NCI-H2107 (cell line): ENCODE measurements at places on chromosomes 6 and 20.

GRCh38 chr6:157390273-157391060 is 9.5 kb downstream of the ZDHHC14 start:
- DNase-seq: no peak

GRCh38 chr6:53611342-53611741 is 54.2 kb downstream of the KLHL31 start:
- DNase-seq: no peak

DNA sequence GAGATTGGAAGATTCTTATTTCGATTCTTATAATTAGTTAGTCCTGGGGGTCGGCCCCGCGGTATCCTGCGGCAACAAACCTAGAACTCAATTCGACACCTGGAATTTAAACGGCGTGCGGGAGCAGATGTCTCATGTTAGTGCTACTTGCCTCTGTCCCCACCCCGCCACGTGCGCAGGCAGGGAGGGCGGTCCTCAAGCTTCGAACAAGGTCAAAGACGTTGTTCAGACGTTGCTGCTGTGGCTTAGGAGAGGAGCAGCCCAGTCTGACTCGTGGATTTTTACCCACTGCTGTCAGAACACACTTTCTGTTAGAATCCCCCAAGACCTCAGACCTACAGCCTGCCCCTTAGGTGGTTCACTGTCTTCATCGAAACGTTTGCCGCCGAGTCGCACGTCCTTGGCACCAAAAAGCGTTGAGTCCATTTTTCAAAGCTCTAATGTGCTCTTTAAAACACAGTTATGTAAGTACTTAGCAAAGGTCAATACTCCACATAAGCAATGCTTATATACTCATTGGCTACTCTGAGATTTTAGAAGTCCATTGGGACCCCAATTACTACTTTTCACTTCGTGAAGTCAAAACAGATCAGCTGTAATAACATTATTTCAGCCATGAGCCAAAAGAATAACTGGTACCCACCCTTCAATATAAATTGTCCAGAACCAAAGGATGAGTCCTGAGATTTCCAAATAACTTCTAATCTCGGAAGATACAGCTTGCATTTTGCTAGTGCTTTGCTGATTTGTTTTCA is 2.7 kb upstream of the C6orf62 start:
- no peak for DNase-seq

- no peak for DNase-seq
Observed at GRCh38 chr6:20939161-20939775, 405.0 kb downstream of the CDKAL1 start.

- no peak for DNase-seq
Observed at GRCh38 chr6:16140607-16141006, 11.7 kb downstream of the MYLIP start.

- no peak for DNase-seq
Observed at GRCh38 chr6:141492521-141493284, 640.0 kb upstream of the GJE1 start.

DNA sequence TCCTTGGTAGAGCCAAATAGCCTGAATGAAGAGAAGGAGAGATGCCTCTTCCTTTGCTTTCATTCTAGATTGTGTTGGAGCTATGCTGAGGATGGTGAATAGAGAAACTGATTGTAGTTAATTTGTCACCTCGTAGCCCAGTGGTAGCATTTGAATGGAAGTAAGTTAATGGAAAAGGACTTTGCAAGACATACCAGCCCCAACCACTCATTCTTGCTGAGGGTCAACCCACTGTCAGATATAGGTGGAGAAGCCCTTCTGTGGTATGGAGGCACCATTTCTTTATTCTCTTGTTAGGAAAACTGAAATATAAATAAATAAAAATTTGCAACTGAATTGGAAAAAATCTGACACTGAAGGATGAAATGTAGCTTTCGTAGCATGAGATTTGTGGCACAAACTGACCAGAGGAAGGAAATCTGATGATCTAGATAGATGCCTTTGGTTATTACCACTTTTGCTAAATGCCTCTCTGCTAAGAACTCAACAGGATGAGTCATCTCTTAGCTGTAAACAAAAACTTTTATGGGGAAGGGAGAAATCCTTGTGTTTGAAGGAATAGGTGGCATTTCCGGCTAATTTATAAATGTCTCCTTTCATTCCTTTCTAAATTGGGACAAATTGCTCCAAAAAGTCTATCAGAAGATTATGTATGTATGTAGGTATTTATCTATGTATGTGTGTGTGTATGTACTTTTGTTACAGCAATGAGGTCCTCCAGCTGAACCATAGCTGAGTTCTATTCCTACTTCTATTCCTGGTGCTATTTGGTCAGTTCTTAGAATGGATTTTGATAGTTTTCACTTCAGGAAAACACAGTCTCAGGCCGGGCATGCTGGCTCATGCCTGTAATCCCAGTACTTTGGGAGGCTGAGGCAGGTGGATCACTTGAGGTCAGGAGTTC is 76.5 kb upstream of the SUPT3H start:
- no peak for DNase-seq

GRCh38 chr6:163955756-163956155 is 541.2 kb downstream of the QKI start:
- no peak for DNase-seq

DNA sequence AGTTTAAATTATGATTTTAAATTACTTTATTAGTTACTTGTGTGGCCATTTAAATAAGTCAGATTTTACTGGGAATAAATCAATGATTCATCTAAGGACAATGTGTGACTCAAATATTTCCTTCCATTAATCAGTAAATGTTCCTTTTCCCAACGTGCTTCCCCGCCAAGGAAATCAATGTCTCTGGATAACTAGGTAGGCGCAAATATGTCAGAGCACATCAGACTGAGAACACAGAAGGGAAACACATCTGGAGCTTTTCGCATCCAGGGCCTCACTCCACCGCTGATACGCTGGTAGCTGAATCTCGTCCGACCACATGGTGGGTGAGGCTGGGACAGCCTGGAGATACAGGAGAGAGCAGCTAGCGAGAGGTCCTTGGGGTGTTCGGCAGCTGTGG is 56.4 kb upstream of the RPS6KA2 start:
- DNase-seq: no peak

DNA sequence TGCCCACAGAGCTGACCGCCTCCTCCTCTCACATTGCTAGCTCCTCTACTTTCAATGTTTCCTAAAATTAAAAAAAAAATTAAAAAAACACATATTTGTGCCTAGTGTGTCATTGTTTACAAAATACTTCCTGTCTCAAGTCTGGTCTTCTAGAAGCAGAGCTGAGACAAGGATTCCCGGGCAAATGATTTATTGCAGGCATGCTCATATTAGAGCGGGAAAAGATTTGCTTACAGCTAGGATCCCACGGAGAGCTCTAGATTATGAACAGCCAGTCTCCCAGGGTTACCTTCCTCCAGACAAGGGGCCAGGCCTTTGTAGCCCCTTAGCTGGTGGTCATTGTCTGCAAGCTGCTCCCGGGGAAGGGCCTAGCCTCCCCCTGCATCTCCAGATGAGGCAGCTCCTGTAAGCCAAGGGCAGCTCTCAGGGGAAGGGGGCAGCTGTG is 9.4 kb downstream of the PACSIN1 start:
- DNase-seq: no peak

GRCh38 chr20:21393816-21394519 is 3.4 kb downstream of the NKX2-4 start:
- DNase-seq: no peak

GRCh38 chr20:38063911-38064530 is 30.5 kb downstream of the RPRD1B start:
- no peak for DNase-seq

DNA sequence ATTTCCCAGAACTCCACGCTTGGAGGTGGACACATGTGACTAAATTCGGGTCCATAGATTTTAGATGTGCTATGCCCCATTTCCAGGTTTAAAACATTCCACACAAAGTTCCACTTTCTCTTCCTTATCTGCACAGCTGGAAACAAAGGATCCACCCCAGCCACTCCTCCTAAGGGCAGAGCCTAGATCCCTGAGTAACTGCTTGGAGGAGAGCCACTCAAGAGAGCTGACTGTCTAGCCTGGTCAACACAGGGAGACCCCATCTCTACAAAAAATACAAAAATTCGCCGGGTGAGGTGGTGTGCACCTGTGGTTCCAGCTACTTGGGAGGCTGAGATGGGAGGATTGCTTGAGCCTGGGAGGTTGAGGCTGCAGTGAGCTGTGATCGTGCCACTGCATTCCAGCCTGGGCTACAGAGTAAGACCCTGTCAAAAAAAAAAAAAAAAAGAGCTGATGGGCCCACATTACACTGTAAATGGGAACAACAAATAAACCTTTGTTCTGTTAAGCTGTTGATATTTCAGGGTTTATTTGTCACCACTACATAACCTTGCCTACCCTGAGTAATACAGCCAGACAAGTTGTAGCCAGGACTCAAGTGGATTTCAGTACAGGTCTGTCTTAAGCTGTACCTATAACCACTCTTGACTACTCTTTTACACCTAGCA is 25.8 kb upstream of the SNRPC start:
- DNase-seq: no peak

- no peak for DNase-seq
Observed at GRCh38 chr6:2524090-2524489, 226.6 kb downstream of the MYLK4 start.

GRCh38 chr6:167212713-167213005 is 54.9 kb upstream of the GPR31 start:
- no peak for DNase-seq

DNA sequence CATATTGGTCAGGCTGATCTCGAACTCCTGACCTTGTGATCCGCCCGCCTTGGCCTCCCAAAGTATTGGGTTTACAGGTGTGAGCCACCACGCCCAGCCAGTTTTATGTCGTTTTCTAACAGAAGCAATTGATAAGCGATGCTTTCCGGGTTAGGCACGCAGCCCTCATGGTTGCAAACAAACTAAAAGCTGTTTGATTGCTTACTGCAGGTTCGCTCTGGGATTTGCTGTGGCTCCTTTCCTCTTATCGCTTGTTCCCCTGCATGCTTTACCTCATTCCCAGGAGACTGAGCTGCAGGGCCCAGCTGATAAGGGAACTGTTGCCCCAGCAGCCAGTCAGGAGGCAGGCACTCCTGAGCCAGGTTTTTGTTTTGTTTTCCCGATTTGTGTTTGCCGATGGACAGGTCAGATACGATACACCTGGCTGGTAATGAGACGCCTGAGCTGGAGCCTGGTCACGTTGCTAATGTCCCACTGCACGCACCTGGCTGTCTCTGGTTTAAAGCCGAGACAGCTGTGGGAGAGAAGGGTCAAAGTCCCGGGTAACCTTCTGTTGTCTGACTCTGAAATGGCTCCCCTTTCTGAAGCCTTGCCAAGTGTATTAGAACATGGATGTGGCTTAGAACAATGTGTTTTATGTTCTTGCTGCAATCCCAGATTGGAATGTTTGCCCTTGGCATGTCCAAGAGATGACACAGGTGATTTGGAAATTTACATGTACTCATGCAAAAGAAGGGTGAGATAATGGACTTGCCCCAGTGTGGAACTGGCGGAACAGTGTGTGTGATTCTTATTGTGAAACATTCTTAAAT is 19.9 kb downstream of the DSP start:
- peak; percentile 44 for DNase-seq

DNA sequence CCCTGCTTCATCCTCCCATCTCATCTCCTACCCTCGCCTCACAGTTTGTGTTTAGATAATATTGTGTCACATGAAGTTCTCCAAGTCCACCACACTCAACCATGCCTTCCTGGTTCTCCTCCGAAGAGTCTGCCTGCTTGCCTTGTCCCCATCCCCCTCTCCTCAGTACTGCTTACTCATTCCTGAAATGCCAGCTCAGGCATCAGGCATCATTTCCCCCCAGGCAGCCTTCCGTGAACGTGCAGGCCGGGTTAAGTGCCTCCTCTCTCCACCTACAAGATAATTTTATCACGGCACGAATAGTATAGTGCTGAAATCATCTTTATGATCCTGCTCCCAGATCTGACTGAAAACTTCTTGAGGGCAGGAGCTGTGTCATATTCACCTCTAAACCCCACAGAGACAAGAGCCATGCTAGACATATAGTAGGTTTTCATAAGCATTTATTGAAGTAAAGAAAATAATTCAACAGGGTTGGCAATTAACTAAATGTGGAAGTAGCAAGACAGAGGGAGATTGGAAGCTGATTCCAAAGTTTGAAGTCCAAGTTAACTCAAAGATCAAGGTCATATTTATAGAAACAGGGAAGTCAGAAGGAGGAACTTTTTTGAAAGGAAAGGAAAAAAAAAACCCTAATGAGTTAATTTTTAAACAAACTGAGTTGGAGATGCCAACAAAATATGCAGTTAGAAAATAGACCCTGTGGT is 48.7 kb upstream of the BMP2 start:
- no peak for DNase-seq

DNA sequence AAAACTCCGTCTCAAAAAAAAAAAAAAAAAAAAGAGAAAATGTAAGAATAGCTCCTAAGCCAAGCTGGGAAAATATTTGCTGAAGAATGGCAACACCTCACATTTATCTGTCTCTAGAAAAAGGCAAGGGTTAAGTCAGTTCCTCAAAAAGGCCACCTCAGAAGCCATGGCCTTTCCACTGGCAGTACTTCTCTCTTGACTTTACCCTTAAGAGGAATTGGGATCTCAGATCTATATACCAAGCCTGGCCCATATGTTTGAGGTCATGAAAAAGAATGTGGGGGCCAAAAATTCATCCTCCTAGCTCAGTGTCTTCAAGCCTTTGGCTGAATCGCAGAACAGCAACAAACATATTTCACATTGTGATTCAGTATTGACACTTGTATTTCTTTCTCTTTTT is 10.9 kb upstream of the NCOA3 start:
- no peak for DNase-seq

- no peak for DNase-seq
Observed at GRCh38 chr20:42083280-42083679, 465.1 kb upstream of the CHD6 start.

DNA sequence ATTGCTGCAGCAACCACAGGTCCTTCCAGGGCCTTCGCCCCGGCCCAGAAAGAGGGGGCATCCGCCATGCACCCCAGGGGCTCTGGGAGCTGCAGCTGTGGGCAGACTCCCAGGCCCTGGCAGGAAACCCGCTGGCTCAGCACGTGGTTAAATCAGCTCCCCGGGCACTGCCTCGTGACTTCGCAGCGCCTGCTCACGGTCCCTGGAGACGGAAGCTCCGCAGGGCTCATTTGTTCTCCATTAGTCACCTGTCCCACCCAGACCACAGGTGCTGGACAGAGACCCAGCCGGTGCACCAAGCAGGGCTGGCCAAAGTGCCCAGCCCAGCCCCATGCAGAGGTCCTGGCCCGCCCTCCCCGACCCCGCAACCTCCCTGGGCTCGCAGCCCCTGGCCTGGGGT is 14.7 kb downstream of the KCNQ2 start:
- DNase-seq: peak; percentile 88

DNA sequence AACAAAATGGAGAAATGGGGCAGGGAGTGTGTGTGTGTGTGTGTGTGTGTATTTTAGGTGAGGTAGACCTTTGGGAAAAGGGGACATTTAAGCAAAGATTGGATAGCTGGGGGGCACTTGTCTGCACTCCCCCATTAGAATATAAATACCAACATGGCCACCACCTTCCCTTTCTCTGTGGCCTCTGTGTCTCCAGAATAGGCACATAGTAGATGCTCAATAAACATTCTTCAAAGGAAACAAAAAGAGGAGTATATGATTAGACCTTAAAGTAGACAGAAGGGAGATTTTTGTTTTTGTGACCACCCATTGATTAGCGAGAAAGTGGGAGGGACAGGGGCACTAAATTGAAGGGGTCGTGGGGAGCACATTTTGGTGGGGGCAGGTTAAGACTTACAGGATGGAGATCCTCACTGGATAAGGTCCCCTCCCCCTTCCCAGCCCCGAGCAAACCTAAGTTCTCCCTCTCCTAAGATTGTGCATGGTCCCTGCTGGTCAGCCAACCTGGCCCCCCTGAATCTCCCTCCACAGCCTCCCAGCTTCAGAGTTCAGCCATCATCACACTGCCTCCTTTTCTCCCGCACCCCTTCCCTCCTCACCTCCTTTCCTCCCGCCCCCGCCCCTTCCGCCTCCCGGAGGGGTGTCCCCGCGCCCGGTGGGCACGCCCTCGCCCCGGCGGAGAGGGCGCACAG is 514 bp upstream of the TSHZ2 start:
- no peak for DNase-seq
